ENCODE measurements at places on chromosomes 1 and 21.

DNA sequence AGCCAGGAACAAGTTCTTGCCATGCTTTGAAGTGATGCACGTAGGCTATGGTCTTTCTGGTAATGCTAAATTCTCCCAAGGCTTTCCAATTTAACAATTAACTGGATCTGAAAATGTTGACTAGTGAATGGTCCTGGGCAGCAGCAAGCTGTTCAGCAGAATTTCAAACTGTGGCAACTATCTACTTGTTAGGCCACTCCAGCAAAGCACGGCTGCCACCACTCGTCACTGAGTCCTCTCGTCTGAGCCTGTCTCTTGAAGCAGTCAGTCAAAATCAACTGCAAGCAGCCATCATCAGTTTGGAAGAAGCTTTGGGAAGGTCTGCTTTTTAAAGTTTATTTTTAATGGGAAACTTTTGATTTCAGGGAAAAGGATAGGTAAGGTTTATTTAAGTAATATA, 6.1 kb downstream of the FLVCR1 start:
- no peak for DNase-seq

DNA sequence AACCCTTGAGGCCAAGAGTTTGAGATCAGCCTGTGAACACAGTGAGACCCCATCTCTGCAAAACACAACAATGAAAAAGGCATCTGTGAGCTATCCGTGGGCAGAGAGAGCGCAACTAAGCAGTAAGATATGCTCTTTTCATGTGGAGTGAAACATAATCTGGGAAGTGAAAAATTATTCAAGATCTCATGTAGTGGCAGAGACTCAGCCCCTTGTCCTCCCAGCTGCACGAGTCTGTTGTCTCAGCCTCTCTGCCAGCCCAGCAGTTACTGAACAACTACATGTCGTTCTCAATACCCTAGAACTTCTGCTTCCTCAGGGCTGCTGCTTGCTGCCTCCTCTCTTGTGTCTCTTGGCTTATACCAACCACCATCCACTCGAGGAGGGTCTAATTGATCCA, 61.3 kb upstream of the WDR26 start:
- no peak for DNase-seq

DNA sequence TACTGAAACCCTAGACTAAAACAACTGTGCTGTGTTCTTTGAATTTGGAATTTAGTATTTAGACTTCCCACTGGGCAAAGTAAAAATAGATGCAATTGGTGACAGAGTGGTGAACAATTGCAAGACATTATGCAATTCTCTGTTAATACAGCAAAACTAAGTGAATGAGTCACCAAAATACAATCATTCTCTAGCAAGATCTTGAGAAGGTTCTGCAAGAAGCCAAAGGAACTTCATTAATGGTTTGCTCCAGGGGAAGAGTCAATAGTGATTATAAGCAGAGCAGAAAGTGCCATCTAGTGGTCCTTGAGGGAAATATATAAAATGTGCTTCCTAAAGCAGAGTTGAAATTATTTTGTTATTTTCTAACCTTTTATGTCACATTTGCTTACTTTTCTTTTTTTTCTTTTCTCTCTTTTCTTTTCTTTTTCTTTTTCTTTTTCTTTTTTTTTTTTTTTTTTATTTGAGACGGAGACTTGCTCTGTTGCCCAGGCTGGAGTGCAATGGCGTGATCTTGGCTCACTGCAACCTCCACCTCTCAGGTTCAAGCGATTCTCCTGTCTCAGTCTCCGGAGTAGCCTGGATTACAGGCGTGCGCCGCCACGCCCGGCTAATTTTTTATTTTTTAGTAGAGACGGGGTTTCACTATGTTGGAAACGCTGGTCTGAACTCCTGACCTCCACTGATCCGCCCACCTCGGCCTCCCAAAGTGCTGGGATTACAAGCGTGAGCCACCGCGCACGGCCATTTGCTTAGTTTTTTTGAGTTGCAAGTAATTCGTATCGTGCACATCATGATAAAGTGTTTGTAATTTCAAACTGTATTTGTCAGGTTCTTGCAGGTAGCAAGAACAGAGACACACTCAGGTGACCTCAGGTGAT, 99.2 kb downstream of the CTH start:
- peak; percentile 74 for DNase-seq

DNA sequence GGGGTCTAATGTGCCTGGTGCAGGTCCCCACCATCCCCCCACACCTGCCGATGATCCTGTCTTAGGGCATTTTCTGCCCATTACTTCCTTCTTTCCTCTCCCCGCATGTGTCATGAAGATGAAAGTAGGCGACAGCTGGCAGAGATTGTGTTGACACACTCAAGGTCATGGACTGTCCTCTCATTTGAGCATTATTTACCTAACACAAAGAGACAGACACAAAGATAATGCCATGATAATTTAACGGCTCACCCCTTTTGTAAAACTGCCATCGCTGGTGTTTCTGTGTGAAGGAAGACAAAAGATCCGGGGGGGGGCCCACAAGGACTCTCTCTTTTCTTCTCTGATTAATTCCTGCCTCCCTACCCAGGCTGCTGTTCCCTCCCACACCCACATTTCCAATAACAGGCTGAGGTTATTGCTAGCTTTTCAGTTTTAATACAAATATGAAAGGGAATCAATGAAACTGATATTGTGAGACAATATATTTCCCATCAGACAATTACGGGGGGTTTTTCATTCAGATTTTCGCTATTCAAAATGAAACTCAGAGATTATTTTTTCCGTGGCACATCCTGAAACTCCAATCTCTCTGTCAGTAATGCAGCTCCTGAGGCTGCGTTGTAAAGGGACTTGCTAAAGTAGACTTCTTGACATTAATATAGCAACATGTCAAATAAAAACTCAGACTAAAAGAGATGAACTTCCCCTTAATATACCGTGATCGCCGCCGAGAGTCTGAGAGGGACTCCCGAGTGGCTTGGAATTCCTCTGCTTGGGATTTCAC, 561.1 kb downstream of the NPHP4 start:
- DNase-seq = no peak

- no peak for DNase-seq
Observed at GRCh38 chr1:24978383-24979032, 48.4 kb upstream of the RUNX3 start.

GRCh38 chr1:244970236-244970743, 105.9 kb upstream of the HNRNPU start:
- DNase-seq = peak; percentile 80

GRCh38 chr1:202564958-202565495, 145.2 kb downstream of the SYT2 start:
- no peak for DNase-seq

- no peak for DNase-seq
Observed at GRCh38 chr1:169796274-169796810, 1.6 kb upstream of the METTL18 start.

GRCh38 chr1:111283838-111284237, 6.8 kb upstream of the CHIA start:
- no peak for DNase-seq

DNA sequence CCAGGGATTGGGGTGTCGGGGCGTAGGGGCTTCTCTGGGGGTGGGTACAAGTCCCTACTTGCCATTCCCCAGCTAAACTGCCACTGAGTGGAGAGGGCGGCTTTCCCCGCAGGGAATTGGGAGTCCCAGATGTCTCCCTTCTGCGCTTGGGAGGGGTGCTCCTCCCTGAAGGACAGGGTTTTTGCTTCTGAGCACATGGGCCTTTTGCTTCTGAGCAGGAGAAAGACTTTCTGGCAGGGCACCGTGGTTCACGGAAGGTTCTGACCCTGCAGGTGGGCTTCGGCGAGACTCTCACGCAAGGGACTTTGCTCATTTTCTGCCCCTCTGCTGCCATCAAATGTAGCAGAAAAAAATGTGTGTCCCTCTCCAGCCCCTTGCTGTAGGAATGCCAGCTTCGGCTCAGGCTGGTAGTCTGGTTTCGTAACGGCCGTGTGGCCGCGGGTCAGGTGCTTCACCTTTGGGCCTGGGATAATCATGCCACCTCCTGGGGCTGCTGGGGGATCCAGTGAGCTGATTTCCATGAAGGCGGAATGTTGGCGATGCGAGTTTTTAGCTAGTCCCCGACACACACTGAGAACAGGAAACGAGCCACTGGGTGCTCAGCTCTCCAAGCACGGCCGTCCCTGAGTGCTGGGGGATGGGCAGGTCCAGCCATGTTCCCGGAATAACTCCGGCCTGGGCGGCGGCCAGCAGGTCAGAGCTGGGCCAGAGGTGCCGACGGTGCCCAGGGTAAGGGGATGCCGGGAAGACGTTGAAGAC, 364.0 kb downstream of the CAMTA1 start:
- no peak for DNase-seq

DNA sequence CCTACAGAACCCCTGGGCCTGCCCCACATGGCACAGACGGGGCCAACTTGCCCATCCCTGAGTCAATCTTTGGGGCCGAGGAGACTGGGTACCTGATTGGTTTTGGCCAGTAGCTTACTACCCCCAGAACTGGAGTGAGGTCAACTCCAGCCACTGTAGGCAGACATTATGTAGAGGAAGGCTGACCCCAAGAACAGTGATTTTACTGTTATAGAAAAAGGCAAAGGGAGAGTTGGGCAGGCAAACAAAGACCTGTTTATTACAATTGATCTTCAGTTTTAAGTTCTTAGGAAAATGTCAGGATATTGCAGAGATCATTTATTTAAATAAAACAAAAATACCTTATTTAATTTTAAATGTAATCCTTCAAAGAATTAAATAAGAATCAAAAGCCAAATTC, 653.8 kb downstream of the NPHP4 start:
- DNase-seq = no peak

DNA sequence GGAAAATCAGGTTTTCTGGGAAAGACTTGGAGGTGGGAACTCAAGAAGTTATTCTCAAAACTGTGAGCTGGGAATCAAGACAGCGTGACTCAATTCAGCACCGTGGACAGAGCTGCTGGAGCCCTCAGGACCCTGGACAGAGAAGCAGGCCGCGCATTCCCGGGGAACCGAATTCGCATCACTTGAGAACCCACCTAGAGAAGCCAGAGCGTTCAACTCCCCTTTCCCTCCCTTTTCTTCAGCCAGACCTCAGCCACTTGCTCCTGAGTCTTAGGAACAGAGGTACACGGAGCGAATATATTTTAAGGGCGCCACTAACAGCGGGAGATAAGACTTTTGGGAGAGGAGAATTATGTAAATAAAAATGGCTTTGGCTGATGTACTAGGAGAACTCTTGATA, 2.0 kb upstream of the LIN28A start:
- no peak for DNase-seq

GRCh38 chr1:213678753-213679152, 309.0 kb upstream of the PROX1 start:
- no peak for DNase-seq

- no peak for DNase-seq
Observed at GRCh38 chr1:22708777-22709176, 1.9 kb upstream of the EPHB2 start.

DNA sequence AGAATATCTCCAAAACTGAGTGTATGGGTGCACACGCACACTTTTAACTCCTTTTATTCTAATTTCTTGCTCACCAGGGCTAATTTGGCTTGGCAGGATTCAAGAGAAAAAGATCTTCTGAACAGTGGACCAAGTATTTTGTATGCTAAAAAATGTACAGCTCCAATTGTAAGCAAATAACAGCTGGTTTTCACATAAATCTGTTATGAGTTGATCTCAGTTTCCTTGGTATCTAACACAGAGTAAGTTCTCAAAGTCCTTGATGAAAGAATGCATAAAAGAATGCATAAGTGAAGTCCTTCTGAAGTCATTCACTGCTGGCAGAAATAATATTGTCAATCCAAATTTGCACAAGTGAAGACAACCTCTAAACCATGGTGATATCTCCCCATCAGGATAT, 213.0 kb downstream of the OMA1 start:
- no peak for DNase-seq

GRCh38 chr1:202197653-202198365, 4.2 kb downstream of the LGR6 start:
- DNase-seq = no peak

DNA sequence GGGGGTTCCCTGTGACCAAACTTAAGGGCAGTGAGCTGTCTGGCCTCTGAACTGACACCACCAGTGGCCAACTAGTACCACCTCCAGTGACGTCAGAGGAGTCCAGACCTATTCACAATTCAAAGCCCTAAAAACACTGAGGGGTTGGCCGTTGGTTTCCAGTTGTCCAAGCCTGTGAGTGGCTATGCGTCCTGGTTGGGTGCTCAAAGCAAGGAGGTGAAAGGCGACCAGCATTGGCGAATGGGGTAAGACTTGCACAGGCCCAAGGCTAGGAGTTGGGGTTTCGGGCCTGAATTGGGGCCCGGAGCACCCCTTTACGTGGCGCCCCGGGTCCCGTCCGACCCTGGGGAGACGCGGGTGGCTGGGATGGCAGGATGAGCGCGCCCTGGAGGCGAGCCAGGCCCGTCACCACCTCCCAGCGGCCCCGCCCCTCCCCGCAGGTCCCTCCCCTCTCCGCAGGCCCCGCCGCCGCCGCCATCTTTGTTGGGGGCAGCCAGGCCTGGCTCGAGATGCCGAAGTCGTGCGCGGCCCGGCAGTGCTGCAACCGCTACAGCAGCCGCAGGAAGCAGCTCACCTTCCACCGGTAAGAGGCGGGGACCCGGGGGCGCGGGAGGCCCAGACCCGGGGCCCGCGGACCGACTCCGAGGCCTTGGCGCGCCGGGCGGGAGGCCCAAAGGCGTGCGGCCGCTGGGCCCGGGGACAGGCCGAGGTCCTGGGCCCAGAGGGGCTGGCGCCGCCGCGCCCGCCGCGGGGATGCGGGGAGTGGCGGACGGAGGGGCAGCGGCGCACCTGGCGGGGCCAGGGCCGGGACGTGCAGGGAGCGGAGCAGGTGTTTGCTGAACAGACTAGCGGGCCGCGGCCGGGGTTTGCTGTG, at the start of gene THAP3:
TSS of gene THAP3 (plus strand) at position 159 of the 874 bp plus-strand sequence. CDS start at position 510, 351 bp downstream.
- DNase-seq = peak; percentile 86

- no peak for DNase-seq
Observed at GRCh38 chr1:183244466-183244865, 58.4 kb downstream of the LAMC2 start.

- no peak for DNase-seq
Observed at GRCh38 chr1:236209713-236210112, 67.4 kb downstream of the GPR137B start.

GRCh38 chr1:57986432-57986831, 560.1 kb downstream of the OMA1 start:
- DNase-seq = no peak

DNA sequence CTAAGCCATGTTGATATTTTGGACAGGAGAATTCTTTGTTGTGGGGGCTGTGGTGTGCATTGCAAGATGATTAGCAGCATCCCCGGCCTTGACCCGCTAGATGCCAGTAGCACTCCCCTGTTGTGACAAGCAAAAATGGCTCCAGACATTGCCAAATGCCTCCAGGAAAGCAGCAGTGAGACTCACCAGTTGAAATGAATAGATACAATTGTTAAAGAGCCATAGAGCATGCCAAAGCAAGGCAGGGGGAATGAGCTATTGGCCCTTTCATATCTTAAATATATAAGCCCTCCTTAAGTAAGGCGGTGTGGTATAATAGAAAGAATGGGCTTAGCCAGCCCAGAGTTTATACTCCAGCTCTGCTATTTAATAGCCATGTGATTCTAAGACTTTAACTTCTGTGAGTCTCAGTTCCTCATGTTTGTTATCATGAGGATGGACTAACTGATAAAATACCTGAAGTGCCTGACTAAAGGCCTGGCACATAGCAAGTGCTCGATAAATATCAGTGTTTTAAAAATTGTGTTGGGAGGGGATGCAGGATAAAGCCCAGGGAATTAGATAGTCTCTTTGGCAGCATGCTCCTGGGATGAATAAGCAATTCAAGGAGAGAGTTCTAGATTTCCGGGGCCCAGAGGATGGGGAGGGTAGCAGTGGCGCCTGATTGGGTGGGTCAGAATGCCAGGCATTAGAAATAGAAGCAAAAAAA, 21.1 kb upstream of the RGS4 start:
- no peak for DNase-seq
